Umbilical cord (tissue), 2 donors: ENCODE measurements at places on chromosomes 2 and 18.

DNA sequence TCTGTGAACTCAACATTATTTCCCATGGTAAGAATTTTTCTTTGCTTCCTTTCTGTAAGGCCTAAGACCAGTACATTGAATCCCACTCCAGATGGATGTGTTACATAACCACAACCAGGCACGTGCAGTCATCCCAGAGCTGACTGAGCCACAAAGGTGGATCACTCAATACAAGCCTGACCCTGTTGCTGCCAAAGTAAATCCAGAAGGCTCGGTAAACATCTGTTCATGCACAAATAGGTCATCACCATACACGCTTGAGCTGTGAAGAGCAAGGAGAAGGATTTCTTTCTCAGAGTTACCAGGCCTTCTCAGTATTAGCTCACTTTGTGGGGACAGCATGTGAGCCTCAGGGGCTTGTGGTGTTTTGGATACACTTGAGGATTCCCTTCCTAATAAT lies 791.4 kb upstream of the FANCL start:
- DNase-seq = peak; percentile 13

DNA sequence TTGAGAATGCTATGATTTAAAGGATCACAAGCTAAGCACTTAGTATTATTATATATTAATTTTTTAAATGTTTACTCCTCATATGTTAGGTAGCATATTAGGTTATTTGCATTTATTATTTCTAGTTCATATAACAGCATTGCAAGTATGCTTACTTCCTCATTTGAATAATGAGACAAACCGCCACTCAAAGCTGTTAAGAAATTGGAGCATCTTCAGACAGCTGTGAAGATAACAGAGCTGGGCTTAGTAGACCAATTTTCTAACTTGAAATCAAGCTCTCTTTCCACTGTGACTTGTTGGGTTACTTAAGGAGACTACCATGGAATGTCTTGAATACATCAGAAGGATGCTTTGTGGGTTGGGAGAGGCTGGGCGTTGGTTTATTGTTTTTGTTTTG lies 139.3 kb downstream of the ASXL3 start:
- DNase-seq = no peak

GRCh38 chr18:26624443-26624842 lies 76.1 kb upstream of the KCTD1 start:
- DNase-seq = no peak

DNA sequence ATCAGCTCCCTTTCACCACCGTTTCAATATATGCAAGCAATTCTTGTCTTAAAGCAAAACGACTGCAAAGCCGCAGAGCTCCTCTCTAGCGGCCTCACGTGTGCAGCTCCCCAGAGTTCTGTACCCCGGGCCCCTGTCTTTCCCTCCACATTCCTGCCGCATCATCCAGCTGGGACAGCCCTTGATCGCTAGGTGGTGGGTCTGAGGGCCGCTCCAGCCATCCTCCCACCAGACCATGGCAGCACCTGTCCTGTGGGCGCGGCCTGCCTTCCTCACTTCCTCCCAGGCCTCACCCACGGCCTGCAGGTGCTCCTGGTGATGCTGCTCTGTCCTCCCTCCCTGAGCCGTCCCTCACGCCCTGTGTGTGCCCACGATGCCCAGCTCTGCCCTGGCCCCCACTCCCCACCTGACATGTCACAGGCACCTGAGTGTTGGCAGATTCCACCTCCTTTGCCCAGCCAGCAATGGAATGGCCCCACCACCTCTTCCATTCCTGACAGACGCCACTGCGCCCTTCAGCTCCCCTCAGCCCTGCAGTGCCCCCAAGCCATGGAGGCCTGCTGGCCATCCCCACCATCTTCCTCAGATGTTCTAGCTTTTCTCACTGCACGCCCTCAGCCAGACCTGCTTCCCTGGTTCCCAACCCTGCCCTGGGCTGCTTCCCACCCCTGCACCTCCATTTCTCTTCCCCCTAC lies 15.3 kb upstream of the ALLC start:
- DNase-seq = no peak

DNA sequence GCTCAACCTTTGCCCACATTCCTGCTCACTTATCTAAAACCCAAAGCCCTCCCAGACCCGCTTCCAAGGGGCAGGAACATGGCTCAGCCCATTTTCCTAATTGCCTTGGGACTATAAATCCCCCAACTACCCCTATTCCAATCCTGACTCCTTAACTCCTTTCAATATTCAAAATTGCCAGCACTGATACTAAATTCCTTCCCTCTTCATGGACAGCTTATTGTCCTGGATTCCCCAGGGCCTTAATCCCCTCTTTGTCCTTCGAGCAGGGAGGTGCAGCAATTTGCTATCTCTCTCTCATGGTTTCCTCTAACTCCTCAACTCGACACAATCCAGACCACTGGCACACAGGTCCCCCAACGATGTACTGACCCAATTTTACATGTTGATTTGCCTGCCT lies 99.1 kb downstream of the SLC25A12 start:
- DNase-seq = no peak

GRCh38 chr2:37110306-37111212 lies 26.2 kb downstream of the GPATCH11 start:
- DNase-seq = no peak

DNA sequence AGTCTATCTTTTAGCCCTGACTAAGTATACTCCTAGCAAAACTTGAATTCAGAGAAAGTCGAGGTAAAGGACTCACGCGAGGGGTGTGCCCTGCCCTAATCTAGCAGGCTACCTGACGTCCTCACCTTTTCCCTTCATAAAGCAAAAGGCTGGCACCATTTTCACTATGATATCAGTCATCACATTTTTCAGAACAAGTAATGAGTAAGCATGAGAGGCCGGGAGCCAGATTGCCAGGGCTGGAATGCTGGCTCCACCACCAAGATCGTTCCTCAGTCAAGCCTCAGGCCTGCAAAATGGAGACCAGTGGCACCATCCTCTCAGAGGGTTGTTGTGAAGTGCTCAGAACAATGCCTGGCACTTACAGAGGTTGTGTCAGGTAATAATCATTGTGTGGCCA lies 18.7 kb upstream of the NCKAP5 start:
- no peak for DNase-seq

DNA sequence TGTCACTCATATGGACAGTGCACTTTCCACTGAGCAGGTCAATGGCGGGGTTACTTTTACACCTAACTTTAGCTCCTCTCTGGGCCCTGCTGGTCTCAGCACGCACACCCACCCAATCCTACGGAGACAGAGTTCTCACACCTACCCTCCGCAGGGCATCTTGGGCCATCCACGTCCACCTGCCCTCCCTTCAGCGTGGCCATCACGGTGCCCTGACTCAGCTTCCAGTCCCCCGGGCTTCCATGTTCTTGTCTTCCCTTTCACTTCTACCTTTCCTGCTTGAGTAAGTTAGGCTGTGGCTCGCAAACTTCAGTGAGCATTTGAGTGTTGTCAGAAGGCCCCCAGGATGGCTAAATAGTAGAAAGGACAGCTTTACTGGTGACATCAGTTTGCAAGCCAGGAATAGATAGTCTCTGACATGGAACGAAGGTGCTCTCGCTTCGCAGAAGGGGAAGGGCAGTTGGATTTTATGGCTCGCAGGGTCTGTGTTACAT lies 232.4 kb downstream of the SEPTIN10 start:
- no peak for DNase-seq

- no peak for DNase-seq
Observed at GRCh38 chr2:45932278-45932975, 281.0 kb downstream of the PRKCE start.

DNA sequence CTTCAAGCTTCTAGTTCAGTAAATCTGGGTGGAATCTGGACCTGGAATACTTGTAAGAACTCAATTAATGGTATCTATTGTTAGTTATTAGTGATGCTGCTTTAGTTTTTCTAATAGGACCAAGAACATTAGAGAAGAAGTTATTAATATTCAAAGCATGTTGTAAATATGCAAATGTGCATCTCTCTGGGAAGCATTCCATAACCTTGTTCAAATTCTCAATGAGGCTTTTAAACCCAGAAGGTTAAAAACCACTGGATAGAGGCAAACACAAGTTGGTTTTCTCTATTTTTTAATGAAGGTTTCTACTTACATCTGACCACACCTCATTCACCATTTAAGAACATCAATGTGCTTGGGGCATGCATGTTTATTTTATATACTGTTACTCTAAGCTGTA lies 16.1 kb upstream of the ACVR1C start:
- no peak for DNase-seq

DNA sequence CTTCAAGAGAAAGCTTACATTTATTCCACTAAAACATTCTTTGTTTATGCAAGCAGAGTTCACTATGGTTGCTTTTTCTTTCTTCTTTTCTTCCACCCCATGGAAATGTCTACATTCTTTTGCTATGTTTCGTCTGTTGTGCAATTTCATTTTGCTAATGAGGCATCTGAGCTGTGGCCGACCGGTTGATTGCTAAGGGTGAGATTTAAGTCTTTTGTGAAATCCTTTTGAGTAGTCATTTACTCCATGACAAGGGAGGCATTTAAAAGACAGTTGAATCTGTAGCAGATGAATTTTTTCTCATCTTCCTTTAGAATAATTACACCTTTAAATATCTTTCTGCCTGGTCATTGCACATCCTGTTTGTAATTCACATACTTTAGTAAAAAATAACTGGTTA lies 324.1 kb upstream of the THUMPD2 start:
- no peak for DNase-seq

DNA sequence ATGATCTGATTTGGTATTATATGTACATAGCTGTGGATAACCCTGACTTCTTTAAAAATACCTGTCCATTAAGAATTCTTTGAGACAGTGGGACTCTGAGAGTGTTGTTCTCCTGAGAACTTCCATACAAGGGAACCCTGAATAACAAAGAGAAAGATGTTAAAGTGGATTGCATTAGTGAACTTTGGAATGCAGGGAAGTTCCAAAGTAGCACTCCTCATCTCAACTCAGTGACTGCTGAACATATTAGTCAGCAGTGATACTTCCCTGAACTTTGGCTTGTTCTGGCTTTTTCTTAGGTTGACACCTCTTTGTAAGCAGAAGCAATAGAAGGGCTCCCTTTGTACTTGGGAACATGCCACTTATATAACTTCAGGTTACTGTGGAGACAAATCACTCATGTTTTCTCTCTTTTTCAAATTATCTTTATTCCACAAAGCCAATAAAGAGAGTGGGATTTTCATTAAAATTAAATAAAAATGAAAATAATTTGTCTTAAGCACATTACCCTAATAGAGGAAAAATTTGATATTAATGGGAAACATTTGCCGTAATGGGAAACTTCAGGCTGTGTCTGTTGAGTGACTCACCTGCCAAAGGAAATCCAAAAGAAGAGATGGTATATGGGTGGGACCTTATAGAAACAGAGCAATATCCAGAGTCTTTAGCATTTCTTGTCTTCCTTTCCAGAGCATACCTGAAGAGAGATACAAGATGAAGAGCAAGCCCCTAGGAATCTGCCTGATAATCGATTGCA lies 33.3 kb downstream of the CFLAR start:
- DNase-seq = no peak

- no peak for DNase-seq
Observed at GRCh38 chr2:159109517-159109916, 141.1 kb downstream of the TANC1 start.

GRCh38 chr2:174328114-174328960 lies 6.4 kb upstream of the SP9 start:
- peak; percentile 36 for DNase-seq

DNA sequence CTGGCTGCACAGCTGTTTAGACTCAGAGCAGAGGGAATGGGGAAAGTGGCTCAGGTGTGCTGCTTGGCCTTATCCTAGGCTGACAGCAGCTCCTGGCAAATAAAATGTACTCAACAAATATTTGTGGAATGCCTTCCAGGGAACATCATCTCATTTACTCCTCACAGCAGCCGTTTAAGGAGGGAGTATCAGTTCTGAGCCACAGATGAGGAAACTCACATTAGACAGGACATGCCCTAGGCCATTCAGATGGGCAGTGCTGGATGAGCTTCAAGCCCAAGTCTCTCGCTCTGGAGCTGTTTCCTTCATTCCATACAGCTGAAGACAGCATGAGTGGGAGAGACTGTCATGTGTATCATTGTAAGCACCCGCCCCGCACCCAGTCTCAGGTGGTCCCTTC lies 129.6 kb upstream of the CNGA3 start:
- no peak for DNase-seq

- DNase-seq = no peak
Observed at GRCh38 chr2:187158452-187158851, 289.6 kb downstream of the CALCRL start.

DNA sequence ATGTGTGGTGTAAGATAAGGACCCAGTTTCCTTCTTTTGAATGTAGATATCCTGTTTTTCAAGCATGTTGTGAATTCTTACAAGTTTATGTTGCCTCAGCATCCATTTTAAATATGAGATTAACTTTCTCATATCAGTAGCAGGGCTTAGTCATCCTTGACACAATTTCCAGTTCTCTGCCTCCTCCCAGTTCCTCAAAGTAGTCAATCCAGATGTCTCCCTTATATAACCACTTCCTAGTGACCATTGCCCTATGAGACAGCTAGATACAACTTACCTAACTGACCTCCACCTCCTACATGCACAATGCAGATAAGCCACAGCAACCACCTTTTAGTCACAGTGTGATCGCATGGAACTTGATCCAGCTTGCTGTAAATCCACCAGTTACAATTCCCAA lies 269.2 kb upstream of the ZNF521 start:
- no peak for DNase-seq

DNA sequence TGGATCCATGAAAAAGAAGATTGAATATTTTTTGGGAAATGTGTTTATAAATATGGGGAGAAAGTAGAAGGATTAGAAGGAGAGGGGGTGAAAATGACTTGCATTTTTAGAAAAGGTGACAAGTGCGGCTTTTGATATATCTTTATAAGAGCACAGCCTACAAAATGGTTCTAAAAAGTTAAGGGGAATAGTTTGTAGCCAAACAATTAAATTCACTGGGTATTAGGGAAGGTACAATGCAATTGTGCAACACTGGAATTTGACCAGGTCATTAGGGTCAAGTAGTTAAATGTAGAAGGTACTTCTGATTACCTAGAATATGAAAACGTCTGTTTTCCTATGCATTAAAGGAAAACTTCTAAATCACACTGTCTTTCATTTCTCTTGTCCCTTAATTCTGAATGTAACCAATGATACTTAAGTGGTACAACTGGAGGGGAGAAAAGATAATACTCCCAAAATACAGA lies 44.5 kb upstream of the SERTAD2 start:
- DNase-seq = no peak

- DNase-seq = no peak
Observed at GRCh38 chr2:126898636-126899035, at the start of gene TEX51. Gene TEX51 (plus strand): TSS chr2:126898890. CDS start chr2:126898919, 29 bp downstream.

GRCh38 chr2:215942194-215942593 lies 71.2 kb downstream of the MREG start:
- no peak for DNase-seq

GRCh38 chr2:140601342-140601741 lies 1529.5 kb downstream of the LRP1B start:
- no peak for DNase-seq
